Right atrium auricular region (tissue), 2 donors: ENCODE measurements at places on chromosomes 4 and X. TPM values are rescaled to one million over a fixed set of nuclear protein-coding genes. Genes with fewer than 3 reads are reported as not detected.

DNA sequence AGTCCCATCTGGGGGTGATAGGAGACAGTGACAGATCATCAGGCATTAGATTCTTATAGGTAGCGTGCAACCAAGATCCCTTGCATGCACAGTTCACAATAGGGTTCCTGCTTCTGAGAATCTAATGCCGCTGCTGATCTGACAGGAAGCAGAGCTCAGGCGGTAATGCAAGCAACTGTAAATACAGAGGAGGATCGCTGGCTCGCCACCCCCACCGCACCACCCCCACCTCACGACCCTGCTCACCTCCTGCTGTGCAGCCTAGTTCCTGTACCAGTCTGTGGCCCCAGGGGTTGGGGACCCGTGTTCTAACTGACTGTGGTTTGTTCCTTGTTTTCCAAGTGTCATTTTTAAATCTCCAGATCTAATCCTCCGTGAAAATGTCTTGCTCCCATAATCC lies 89.0 kb upstream of the MAPK10 start:
- no peak for DNase-seq
- H3K36me3 ChIP-seq: no peaks in the 10 kb centered on the region
- H3K4me1 ChIP-seq: no peaks in the 10 kb centered on the region
- H3K27ac ChIP-seq: no peak overlapping the region
- H3K4me3 ChIP-seq: no peak overlapping the region

- no peak overlapping the region for H3K4me3 ChIP-seq
- no peaks in the 10 kb centered on the region for H3K36me3 ChIP-seq
- DNase-seq: no peak
- no peaks in the 10 kb centered on the region for H3K4me1 ChIP-seq
- no peaks in the 10 kb centered on the region for H3K27me3 ChIP-seq
- no peak overlapping the region for H3K27ac ChIP-seq
These were observed 6.2 kb upstream of the CXCL13 start for GRCh38 chr4:77599378-77599777.

RBM47 gene
- 4.4 TPM for total RNA-seq

DCLK2 gene
- 12.1 TPM for total RNA-seq

HAND2 gene
- 108 TPM for total RNA-seq
